ENCODE measurements at places on chromosomes 3 and 15.

DNA sequence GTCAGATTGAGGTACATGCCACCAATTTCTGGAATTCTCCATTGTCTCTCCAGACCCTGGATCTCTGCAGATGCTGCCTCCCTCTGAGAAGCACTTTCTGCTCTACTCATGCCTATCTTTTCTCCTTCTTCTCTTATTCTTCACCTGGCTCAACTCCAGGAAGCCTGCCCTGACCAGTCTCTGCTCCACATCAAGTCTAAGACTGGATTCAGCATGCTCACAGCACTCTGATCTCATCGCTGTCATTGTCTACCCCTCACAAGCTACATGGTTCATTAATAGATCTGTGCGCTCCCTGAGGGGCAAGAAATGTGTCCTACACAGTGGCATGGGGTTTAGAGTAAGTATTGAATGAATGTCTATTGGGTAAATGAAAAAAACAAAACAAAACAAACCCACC is 38.7 kb downstream of the CCR4 start:
- DNase-seq, result no peak

GRCh38 chr3:49164983-49165720 is 979 bp downstream of the CCDC71 start:
- no peak for DNase-seq

DNA sequence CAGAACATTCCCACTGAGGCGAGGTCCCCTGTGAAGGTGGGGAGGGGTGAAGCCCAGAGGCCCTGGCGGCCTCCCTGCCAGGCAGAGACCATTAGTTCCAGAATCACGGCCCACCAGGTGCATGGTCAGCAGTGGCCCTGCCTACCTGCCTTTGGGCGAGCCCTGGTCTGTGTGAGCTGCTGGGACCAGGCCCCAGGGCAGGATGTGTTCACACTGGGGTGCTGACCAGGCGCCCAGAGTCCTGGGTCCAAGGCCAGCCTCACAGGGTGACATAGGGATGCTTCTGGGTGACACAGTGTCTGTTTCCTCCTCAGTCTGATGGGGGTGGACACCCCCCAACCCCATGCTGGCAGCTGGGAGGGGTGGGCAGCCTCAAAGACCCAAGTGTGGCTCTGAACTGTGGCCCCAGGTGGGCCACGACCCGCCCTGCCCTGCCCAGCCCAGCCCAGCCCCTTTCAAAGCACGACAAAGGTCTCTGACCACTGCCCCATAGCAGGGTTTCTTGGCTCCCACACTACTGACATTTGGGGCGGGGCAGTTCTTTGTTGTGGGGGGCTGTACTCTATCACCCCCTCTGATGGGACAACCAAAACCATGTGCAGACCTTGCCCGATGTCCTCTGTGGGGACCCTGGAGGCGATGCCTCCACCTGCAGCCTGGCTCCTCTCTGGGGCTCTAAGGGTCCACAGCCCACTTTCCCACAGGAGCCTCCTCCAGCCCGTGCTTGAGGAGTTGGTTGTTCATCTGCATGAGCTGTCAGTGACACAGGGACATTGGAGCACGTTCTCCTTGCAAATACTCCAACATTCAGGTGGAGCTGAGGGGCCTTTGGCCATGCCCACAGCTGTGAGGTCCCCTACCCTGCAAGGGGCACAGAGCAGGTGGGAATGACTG is 44.8 kb upstream of the SLC41A3 start:
- DNase-seq, result no peak

GRCh38 chr3:9168241-9168741 is 81.2 kb downstream of the SRGAP3 start:
- DNase-seq, result no peak

- no peak for DNase-seq
These were observed 397.1 kb upstream of the CFAP20DC start for GRCh38 chr3:59446775-59447465.

DNA sequence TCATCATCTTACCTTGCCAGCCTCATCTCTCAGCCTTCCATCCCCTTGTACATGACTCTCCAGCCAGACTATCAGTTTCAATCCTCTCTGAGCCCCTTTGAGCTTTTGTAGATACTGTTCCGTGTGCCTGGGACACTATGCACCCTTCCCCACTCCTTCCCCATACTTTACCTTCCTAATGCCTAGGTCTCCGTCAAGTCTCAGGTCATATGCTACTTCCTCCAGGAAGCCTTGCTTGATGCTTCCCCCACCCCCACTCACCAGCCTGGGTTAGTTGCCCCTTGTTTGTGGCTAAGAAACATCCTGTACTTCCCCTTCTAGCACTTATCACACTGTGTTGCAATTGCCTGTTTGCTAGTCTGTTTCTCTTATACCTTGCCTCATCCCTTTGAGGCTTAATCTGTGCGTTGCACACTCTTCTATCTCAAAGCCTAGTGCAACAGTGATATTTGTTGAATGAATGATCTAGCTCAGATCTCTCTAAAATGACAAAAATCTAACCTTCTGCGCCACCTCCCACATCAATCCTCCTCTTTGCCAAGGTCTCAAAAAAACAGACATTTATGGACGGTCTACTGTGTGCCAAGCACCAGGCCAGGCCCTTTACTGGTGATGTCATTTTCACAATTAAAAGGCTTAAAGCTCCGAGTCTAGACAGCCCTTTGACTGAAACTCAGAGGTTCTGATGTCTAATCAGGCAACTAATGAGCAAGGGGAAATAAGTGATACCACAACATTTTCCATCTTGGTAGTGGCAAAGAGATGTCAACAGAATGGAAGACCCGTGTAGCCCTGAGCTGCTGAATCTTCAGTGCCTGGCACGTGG is 6.5 kb upstream of the USP3 start:
- DNase-seq, result peak; percentile 67

- DNase-seq, result no peak
These were observed 3.2 kb downstream of the PTPRG start for GRCh38 chr3:61564395-61565059.

- DNase-seq, result no peak
These were observed 161.1 kb upstream of the EOMES start for GRCh38 chr3:27883266-27883665.

DNA sequence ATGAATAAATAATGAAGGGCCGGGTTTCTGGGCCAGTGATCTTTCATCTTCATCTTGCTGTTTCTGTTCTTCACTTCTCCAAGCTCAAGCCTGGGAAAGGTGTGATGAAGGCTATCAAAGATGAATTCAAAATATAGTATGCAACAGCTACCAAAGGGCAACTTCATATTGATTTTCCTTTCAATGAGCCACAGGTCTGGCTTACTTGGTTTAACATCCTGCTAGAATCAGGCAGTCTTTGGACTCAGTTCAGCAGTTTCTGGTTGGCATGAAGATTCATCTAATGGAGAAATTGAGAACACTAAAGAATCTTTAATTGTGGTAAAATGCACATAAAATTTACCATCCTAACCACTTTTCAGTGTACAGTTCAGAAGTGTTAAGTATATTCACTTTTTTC is 43.3 kb downstream of the NFKBIZ start:
- DNase-seq, result no peak

- no peak for DNase-seq
These were observed 97.5 kb downstream of the SLC49A4 start for GRCh38 chr3:122892118-122892960.

Measured in activated effector memory CD4-positive, alpha-beta T cell treated with Interleukin-2 at 50 U/mL for 16 hours (primary cell).